ENCODE measurements at places on chromosomes 6 and 20. TPM values are rescaled to one million over a fixed set of nuclear protein-coding genes. Genes with fewer than 3 reads are reported as not detected.

GRCh38 chr20:46739431-46740213 lies 30.2 kb downstream of the SLC2A10 start:
- no peak for DNase-seq

- DNase-seq: no peak
Observed at GRCh38 chr20:8981482-8981881, 87.4 kb upstream of the PLCB4 start.

- no peak for DNase-seq
Observed at GRCh38 chr6:132234356-132234755, 166.9 kb downstream of the MOXD1 start.

The CCN5 gene
- not detected for total RNA-seq

The RBM12 gene
- 132 TPM for total RNA-seq

- DNase-seq: no peak
Observed at GRCh38 chr6:73079611-73079955, 145.7 kb downstream of the KHDC1L start.

The LAMP5 gene
- not detected for total RNA-seq

The STX11 gene
- total RNA-seq: 3.0 TPM

GRCh38 chr6:4253604-4254231 lies 118.3 kb upstream of the ECI2 start:
- no peak for DNase-seq

The UFL1 gene
- total RNA-seq: 40.2 TPM

The DLK2 gene
- 0.71 TPM for total RNA-seq

- DNase-seq: no peak
Observed at GRCh38 chr20:47440857-47441773, 60.6 kb upstream of the NCOA3 start.

DNA sequence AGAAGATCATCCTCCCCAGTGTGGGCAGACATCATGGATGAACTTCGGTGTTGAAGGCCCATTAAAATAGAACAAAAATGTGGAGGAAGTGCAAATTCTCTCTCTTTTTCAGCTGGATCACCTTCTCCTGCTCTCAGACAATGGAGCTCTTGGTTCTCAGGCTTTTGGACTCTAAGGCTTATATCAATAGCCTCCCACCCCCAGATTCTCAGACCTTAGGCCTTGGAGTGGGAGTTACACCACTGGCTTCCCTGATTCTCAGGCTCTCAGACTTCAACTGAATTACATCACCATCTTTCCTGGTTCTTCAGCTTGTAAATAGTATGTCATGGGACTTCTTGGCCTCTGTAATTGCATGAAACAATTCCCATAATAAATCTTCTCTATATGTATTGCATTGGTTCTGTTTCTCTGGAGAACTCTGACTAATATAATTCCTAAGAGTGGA lies 36.6 kb downstream of the NSFL1C start:
- no peak for DNase-seq

DNA sequence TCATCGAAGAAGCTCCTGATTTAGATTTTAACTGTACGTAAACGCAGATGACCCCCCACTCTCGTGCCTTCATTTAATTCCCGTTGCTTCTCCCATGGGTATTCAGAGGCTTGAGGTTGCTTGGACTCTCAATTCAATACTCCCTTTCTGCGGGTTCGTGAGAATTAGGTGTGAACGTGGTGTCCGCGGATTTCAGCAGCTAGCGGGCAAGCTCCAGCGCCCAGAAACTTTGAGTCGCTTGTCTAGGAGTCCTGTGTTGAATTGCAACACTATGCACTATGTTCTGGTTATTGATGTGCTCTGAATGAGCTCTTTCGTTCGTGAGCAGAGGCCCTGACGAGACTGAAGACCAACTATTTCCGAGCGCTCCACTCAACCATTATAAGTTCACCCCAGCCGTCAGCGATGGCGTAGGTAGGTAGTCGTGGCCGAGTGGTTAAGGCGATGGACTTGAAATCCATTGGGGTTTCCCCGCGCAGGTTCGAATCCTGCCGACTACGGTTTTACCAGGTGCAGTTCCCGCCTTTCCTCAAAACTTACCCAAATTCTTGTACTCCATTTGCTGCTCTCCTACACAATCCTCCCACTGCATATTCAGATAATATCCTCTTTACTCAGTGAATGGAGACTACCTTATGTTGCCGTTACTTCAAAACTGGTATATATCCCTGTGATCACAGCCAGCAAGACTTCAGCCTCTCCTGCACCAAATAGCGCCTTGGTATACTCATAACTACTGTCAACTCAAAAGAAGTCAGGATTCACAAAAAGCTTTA lies 72.6 kb upstream of the ZNF184 start:
- no peak for DNase-seq

DNA sequence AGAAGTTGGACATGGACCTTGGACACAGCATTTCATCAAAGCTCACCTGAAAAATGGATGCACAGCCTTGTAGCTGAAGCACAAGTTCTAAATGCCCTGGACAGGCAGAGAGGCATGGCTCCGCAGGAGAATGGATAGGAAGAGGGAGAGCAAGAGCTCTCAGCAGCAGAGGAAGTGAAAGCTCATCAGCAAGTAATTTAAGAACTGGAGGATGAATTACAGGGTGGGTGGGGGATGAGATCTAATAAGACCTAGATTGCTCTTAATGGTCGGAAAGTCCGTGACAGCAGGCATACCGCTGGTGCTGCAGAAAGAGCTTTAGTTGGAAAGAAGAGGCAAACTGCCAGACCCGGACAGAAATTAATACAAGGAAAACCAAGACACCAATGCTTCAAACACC lies 37.3 kb upstream of the SAYSD1 start:
- DNase-seq: no peak

The HLA-DQA1 gene
- 15.5 TPM for total RNA-seq

GRCh38 chr6:65745614-65746013 lies 38.6 kb upstream of the EYS start:
- no peak for DNase-seq

GRCh38 chr6:79421707-79422484 lies 115.3 kb downstream of the LCA5 start:
- no peak for DNase-seq

The CFB gene
- 1.0 TPM for total RNA-seq
